Mucosa of gallbladder (tissue), 1 donor: ENCODE measurements at places on chromosomes 13 and 19. TPM values are rescaled to one million over a fixed set of nuclear protein-coding genes. Genes with fewer than 3 reads are reported as not detected.

DNA sequence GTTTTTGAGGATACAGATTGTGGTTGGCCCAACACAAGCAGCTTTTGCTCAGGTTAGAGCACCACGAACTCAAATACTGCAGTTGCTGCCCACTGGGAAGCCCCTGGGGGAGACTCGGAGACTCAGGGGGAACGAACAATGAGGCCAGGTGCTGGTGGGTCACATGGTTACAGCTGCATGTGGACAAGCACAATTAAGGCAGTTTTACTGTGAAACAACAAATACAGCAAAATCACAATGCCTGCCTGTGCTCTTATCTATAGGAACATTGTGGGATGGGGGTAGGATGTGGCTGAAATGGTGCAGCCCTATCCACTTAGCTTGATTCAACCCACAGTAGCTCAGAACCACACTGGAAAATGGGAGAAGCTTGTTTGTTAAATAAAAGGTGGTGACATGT, 119.7 kb upstream of the SPATA13 start:
- no peak for DNase-seq

GRCh38 chr13:82791035-82791434, 1091.2 kb downstream of the SLITRK1 start:
- no peak for DNase-seq

- no peak for DNase-seq
Observed at GRCh38 chr13:25143706-25144105, 28.4 kb downstream of the AMER2 start.

GRCh38 chr19:55581823-55582223, 1.2 kb upstream of the ZNF579 start:
- no peak for DNase-seq

TPTE2 gene
- total RNA-seq = not detected

- no peak for DNase-seq
Observed at GRCh38 chr13:99028890-99029289, 51.0 kb upstream of the DOCK9 start.

OVOL3 gene
- total RNA-seq = not detected

DNA sequence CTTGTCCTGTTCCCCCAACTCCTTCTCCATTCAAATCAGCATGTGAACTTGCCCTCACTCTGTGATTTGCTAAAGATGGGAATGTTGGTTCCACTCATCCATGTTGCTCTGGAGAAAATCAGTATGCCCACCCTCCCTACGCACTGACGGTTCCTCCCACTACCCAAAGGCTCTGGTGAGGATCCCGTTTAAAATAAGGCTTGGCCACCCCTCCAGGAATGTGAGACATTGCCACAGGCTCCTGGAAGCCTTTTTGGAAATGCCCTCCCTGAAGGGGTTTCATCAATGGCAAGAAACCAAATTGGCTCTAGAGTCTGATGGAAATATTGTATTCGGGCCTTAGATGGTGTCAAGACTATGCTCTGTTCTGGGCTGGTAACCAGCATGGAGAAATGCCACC, 187.3 kb downstream of the USP12 start:
- no peak for DNase-seq

LSM14A gene
- 91.3 TPM for total RNA-seq

DNA sequence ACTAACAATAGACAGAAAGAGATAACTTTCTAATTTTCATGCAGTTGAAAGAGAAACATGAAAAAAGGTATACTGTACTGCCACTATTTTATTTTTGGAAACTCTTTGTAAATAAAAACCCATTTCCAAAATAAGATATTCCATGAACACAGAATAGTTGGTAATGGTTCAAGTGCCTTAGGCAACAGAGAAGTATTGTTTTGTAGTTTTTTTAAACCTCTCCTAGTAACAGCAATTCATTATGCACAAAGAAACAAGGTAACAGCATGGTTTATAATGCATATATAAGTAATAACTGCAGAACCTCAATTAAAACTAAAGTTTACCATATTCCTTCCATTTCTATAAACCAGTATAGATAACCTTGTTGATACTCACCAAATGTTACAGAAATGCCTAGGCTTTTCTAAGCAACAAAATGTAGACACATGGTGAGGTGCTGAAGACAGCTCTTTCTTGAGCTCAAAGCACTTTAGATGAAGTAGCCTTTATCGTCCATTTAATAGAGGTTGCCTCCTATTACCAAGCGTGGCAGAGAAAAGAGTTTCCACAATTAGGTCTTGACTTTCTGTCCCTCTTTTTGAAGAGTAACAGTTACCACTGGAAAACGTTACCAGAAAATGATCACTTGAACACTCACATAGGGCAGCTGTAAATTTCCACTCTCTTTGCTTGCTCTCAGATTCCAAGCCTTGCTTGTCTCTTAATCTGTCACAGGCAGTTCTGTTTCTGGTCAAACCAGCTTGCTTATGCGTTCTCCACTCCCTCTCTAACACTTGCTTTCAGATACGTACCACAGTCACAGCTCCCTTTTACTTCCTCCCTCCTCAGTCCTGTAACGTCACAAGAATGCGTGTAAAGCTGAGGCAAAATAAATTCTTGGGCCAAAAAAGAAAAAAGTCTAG, 42.9 kb downstream of the CAB39L start:
- peak; percentile 53 for DNase-seq

DNA sequence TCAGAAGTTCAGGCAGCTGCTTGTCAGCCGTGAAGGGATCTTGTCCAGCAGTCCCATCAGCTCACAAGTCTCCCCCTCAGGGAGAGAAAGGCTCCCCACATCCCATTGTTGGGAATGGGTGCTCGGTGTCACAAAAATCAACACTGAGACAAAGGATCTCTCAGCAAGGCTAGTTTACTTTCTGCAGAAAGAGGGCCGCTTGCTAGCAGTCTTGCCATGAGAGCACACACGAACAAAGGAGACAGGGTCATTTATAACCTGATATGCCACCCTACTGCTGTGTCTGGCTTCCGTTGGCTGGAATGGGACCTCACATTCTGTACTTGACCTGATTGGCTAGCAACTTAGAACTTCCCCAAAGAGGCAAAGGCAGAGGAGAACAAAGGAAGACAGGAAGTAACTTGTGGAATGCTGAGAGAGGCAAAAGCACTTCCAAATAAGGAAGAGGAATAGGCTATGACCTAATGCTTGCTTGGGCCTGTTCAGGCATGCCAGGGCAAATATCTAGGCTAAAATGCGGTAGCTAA, 8.7 kb upstream of the IGFL3 start:
- DNase-seq = peak; percentile 50

GRCh38 chr13:75308222-75308621, 173.7 kb downstream of the TBC1D4 start:
- DNase-seq = no peak

DNA sequence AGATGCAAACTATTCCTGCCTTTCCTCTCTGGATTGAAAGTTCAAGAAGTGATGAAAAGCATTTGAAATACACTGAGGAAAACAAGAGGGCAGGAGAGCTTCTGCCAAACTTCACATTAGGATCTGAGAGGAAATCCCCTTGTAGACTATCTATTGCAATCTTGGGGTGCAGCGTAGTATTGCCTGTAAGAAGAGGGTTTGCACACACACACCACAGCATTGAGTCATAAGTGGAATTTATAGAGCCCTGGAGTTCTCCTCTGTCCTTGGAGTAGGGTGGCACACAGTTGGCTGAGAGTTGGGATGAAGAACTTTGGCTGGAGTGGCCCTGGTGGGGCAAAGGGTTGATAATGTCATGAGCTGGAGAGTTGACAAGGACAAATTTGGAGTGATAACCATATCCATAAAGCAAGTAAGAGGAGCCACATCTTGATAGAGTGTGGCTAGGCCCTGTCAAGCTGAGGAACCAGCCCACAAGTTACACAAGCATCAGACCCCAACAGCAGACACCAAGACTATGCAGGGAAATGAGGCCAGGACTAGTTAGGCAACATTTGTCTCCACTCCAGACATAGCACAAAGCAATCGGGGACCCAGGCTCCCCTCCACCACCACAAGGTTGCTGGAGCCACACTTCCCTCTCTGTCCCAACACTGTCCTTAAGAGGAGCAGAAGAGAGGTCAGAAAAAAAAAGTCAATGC, 520.9 kb downstream of the KLF5 start:
- no peak for DNase-seq

- DNase-seq = no peak
Observed at GRCh38 chr13:46578590-46578975, 25.6 kb downstream of the LRCH1 start.

LHB gene
- not detected for total RNA-seq

CYP2A6 gene
- total RNA-seq = 1.9 TPM

- DNase-seq = peak; percentile 62
Observed at GRCh38 chr19:45215391-45216191, 29.6 kb downstream of the EXOC3L2 start.

DNA sequence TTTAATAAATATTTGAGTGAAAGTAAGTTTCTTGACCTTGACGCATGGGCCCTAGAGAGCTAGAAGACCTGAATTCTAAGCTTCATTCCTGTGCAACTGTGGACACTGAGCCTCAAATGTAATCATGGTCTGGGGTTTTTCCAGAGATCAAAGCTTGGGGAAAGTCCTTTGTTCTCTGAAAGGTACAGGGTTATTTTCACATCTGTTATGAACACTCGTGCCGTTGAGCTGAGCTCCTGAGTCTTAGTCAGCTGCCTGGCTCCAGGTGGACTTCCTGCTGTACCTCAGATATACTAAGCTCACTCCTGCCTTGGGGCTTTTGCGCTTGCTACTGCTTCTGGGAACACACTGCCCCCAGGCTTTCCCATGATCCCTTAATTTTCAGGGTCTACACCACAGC, 7.5 kb upstream of the ZBTB32 start:
- DNase-seq = no peak

NCR1 gene
- 0.32 TPM for total RNA-seq

FCAR gene
- not detected for total RNA-seq

DNA sequence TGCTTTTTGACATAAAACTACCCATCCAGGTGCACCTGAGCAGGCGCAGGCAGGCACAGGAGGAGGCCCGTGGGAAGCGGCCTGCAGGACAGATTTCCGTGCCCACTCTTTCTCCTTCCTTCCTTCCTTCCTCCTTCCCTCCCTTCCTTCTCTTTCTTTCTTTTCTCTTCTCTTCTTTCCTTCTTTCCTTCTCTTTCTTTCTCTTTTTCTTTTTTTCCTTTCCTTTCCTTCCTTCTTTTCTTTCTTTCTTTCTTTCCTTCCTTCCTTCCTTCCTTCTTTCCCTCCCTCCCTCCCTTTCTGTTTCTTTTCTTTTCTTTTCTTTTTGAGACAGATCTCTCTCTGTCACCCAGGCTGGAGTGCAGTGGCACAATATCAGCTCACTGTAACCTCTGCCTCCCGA, 21.2 kb upstream of the TMEM255B start:
- no peak for DNase-seq

DNA sequence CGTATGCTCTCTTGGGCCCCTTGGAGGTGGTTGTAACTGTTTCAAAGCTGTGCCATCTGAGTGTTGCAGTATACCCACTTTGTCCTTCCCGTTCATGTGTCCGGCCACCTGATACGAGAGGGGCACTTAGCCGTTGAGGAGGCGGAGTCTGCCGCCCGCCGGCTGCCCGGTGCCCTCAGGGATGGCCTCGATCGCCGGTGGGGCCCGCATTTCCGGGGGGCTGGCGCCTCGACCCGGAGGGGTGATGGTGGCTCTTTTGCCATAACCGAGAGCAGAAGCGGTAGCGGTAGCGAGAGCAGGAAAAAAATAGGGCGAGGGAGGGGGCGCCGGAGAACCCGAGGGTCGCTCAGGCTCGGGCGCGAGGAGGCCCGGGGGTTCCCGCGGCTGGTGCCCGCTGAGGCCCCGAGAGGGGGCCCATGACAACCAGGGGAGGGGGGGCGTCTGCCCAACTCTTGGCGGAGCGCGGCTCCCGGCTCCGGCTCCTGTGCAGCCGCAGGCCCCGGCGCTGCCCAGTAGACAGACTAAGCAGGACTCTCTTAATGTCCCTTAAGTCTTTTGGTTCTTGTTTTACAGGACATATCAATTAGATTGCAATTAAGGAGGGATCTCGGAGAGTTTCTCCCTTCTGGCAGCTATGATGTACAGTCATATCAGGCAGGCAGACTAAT, 342.7 kb upstream of the SGCG start:
- DNase-seq = no peak

DNA sequence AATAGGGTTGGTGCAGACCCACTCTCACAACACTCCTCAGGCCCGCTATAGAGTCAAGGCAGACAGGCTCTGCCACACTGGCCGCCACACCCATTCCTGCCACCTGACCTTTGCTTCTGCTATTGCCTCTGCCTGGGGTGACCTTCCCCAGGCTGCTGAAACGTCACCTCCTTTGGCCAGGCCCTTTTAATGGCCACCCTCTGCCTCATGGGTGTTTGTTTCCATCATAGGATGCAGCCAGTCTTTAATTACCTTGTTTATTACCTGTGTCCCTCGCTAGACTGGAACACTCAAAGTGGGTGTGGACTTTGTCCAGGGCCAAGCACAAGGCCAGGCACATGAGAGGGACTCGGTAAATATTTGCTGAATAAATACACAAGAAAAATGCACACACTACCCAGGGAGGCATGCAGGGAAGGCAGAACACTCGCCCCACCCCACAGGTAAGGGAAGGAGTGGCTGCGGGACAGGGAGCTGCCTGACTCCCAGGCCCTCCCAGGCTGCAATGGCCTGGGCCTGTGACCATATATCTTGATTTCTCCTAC, 3.2 kb downstream of the LSM4 start:
- no peak for DNase-seq

KLK13 gene
- 2.0 TPM for total RNA-seq

- no peak for DNase-seq
Observed at GRCh38 chr19:11256189-11256588, 6.1 kb downstream of the DOCK6 start.

PSG6 gene
- total RNA-seq = not detected

- peak; percentile 5 for DNase-seq
Observed at GRCh38 chr13:19181621-19182485, at the start of gene TUBA3C. Gene TUBA3C, minus strand, starts transcription at chr13:19181824. Its CDS starts 77 bp downstream, at chr13:19181747.

DNA sequence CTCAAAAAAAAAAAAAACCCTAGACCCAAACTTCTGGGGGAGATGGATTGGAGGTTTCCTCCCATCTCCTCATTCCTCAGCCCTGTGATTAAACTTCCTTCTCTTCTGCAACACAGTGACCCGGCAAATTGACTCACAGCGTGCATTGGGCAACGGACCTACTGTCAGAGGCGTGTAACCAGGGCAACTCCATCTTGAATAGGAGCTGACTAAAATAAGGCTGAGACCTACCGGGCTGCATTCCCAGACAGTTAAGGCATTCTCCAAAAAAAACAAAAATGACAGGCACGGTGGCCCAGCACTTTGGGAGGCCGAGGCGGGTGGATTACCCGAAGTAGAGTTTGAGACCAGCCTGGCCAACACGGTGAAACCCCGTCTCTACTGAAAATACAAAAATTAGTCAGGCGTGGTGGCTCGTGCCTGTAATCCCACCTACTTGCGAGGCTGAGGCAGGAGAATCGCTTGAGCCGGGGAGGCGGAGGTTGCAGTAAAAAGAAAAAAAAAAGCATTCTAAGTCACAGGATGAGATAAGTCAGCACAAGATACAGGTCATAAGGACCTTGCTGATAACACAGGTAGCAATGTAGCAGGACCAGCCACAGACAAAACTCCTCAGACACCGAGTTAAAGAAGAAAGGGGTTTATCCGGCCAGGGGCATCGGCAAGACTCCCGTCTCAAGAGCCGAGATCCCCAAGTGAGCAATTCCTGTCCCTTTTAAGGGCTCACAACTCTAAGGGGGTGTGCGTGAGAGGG, 5.4 kb upstream of the NLRP7 start:
- DNase-seq = no peak

ZSCAN1 gene
- 1.3 TPM for total RNA-seq

- no peak for DNase-seq
Observed at GRCh38 chr13:114325729-114326128, 11.4 kb downstream of the CHAMP1 start.

- peak; percentile 78 for DNase-seq
Observed at GRCh38 chr19:51660975-51661600, 14.5 kb upstream of the SIGLEC14 start.

TEX29 gene
- 0.92 TPM for total RNA-seq

GRCh38 chr13:25966086-25966485, 85.7 kb downstream of the SHISA2 start:
- no peak for DNase-seq

- no peak for DNase-seq
Observed at GRCh38 chr19:41616792-41617621, 9.9 kb downstream of the CEACAM4 start.
